ENCODE measurements at places on chromosomes 11 and 22.

DNA sequence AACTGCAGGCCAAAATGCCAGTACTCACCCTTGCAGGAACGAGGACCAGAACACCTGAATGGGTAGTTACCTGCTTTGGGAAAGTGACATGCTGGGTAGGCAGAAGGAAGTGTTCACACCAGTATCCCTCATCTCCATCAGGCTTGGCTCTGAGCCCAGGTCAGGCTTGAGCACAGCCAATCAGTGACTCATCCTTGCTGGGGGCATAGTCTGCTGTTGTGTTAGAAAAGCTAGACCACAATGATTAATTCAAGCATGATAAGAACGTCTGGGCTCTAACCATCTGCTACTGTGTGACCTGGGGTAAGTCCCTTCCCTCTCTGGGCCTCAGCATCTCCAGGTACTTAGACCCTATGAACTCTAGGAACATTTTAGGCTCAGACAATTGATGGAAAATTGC is 450.4 kb downstream of the MIAT start:
- no peak for DNase-seq

DNA sequence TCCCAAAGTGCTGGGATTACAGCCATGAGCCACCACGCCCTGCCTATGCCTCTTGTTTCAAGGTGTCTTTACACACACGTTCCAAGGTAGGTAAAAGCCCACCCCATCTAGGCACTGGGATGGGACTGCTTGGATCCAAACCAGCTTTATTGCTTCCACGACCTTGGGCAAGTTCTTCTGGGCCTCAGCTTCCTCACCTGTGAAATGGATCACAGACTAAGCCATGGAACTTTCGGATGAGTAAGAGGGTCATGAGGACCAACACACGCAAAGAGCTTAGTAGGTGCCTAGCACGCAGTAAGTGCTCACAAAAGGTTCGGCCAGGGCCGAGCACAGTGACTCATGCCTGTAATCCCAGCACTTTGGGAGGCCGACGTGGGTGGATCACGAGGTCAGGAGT is 15.6 kb downstream of the RHOD start:
- no peak for DNase-seq

DNA sequence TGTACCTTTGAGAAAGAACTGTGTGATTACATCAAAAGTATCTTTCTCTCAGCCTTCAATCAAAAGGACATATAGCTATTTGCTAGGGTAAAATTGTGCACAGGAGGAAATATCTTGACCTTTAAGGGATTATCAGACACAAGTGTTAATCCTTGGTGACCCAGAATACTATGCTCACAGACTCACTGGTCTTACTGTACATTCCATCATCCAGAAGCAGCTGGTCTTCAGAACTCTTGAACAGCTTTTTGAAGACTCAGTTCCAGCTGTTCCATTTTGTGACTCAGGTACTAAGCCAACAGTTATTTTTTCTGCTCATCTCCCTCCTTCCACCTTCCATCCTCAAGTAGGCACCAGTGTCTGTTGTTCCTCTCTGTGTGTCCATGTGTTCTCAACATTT is 19.8 kb downstream of the ZBED5 start:
- DNase-seq: no peak

DNA sequence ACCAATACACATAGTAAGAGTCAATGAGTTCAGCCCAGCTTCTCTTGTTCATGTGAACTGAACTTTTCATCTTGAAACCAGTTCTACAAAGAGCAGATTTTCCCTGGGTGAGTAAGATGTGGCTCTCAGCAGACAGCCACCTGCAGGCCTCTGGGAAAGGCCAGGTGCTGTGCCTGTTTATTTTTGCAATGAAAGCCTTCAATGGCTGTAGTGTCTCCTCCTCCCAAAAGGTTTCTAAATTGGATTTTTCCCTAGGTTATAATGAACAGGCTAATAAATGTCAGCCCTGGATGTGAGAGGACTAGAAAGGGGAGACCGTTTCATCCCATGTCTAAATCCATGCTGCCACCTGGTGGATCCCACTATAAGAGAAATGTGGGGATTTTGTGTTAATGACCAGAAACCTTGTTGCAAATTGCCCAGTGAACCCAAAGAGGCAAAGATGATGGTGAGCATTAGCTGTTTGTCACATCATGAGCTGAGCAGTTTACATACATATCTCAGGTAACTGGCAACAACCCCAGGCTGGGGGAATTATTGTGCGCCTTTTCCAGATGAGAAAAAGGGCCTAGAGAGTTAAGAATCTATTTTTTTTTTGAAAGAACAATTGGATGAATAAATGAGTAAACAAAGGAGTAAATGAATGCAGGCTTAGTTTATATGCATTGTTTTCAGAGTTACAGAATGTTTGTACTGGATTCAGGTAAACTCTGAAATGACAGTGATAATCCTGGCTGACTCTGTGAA is 12.7 kb downstream of the C11orf91 start:
- no peak for DNase-seq

DNA sequence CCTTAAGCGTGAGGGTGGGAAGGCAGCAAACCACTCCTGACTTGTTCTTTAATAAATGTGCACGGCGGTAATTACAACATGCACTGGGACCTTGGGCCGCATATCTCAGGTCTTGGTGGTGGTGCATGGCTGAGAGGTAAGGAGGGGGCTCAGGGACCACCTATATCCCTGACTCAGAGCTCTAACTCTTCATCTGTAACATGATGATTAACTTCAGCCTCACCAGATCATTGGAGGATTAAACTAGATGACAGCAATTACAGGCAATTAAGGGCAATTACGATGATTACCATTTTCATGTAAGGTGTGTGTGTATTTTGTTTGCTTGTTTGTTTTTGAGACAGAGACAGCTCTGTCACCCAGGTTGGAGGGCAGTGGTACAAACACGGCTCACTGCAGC is 45.0 kb downstream of the FBLN1 start:
- DNase-seq: no peak

DNA sequence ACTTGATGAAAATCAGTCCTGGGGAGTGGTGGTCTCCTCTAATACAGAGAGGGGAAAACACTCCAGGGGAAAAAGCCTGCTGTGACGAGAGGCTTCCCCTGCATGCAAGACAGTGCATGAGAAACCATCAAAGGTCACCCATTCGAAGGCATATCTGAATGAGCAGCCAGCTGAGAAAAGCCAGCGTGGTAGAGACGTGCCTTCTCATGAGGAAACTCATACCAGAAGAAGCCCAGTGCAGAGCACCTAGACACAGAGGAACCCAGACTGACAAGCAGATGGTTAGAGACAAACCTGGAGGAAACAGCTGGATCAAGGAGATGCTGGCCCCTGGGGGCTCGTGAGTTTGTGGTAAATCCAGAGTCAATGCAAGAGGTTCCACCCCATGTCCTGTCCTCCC is 534.8 kb downstream of the BRD1 start:
- DNase-seq: no peak

- no peak for DNase-seq
Observed at GRCh38 chr11:94201004-94201465, 72.4 kb downstream of the PANX1 start.

DNA sequence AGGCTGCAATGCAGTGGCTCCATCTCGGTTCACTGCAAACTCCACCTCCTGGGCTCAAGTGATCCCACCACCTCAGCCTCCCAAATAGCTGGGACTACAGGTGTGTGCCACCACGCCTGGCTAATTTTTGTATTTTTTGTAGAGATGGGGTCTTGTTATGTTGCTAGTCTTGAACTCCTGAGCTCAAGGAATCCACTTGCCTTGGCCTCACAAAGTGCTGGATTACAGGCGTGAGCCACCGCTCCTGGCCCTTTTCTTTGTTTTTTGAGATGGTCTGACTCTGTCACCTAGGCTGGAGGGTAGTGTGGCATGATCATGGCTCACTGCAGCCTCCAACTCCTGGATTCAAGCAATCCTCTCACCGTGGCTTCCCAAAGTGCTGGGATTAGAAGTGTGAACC is 21.0 kb downstream of the ARFGAP3 start:
- DNase-seq: no peak

Data from stimulated activated CD8-positive, alpha-beta memory T cell treated with anti-CD3 and anti-CD28 coated beads, Interleukin-2, amount 100 ng/mL, for 1 hour (primary cell).